ENCODE measurements at places on chromosomes 5 and 9.

- DNase-seq = no peak
These were observed 30.9 kb upstream of the SLC9A3 start for GRCh38 chr5:555058-555623.

DNA sequence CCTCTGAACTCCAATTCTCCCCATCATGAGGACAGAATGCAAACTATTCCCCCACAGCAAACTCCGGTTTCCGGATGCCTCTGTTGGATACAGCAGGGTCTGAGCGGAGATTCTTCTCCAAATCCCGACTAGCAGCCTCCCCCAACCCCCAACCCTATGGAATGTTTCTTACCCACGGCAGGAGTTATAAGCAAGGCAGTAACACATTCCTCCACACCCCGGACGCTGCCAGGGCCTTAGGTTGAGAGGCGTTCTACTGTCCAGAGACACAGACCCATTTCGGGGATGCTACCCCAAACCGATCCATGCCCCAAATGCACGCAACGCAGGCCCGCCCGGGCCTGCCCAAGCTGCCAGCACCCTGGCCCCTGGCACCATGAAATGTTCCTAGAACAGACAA, 85.6 kb upstream of the LMX1B start:
- no peak for DNase-seq

DNA sequence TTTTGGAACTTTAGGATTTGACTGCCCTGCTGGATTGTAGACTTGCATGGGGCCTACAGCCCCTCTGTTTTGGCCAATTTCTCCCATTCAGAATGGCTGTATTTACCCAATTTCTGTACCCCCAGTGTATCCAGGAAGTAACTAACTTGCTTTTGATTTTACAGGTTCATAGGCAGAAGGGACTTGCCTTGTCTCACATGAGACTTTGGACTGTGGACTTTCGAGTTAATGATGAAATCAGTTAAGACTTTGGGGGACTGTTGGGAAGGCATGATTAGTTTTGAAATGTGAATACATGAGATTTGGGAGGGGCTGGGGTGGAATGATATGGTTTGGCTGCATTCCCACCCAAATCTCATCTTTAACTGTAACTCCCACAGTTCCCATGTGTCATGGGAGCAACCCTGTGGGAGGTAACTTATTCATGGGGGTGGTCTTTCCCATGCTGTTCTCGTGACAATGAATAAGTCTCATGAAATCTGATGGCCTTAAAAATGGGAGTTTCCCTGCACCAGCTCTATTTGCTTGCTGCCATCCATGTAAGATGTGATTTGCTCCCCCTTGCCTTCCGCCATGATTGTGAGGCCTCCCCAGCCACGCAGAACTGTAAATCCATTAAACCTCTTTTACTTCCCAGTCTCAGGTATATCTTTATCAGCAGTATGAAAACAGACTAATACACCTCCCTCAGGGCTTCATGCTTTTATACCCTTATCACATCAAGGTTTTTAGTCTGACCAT, 206.6 kb downstream of the DENND1A start:
- no peak for DNase-seq

- no peak for DNase-seq
These were observed 108.8 kb downstream of the TENT4A start for GRCh38 chr5:6822068-6822467.

GRCh38 chr5:56190497-56190896, 42.6 kb downstream of the ANKRD55 start:
- DNase-seq = peak; percentile 19

GRCh38 chr5:147779694-147780093, 2.8 kb downstream of the JAKMIP2 start:
- no peak for DNase-seq

- DNase-seq = no peak
These were observed 37.6 kb upstream of the SLCO6A1 start for GRCh38 chr5:102536323-102536928.

DNA sequence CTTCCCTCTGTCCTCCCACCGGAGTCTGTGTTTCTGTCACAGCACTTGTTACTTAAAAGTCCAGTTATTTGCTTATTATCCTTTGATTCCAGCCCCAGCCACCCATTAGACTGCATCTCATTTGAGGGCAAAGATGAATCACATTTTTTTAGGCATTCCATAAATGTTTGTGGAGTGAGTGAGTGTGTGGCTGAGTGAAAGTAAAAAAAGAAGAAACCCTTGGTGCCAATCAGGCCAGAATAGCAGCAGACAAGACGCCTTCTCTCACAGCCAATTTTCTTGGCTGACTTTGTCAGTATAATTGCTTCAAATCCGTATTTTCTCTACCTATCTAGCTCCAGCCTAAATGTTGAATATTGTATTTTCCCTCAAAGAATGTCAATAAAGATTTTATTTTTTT, 613.0 kb upstream of the WWC1 start:
- DNase-seq = no peak

- DNase-seq = no peak
These were observed 291.4 kb downstream of the CSNK1G3 start for GRCh38 chr5:123803359-123803758.

- DNase-seq = peak; percentile 39
These were observed 28.0 kb upstream of the ADAM19 start for GRCh38 chr5:157603333-157604190.

DNA sequence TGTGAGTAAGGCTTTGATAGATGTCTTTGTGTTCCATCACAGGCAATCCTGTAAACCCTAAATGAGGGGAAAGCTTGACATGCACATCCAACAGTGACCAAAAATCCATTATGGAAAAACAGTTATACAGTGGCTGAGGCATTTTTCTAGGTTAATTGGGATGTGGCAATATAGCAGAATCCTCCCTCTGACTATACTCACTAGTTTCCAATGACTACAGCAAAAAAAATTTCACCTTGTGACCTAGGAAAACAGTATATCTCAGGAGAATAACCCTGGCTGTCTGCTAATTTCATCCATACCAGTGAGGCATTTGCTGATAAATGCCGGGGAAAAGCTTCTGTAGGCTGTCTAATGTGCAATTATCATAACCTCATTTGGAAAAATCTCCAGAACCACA, 49.9 kb upstream of the SNCAIP start:
- DNase-seq = no peak

DNA sequence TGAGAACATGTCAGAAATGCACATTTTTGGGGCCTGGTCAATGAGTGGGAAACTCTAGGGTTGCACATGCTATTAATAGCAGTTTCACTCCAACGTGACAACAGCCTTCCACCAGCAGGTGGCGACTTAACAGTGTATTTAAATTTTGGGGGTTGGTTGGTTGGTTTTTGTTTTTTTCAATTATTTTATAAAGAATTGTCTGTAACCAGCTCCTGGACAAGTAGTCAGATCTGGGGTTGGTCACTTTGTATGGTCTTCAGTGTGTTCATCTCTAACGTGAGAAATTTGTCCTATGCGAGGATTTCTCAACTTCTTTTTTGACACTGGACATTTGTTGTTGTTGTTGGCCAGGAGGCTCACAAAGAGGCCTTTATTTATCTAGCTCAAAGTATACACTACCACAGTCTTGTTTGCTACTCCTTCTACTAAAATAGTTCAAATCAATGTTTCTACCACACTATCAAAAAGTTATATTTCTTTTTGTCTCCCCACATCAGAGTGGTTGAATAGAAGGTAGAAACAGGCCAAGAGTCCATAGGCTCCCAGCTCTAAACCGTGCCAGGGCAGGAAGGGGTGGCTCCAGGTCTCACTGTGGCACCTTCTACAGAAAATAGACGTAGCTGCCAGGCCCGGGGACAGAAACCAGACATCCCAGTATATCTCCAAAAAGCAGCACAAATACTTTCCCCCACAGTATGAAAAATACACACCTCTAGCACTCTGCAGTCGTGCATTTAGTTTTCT, 110.4 kb downstream of the TRPM6 start:
- peak; percentile 29 for DNase-seq

GRCh38 chr9:84754881-84755280, 85.4 kb downstream of the NTRK2 start:
- DNase-seq = no peak
